Mammary epithelial cell (primary cell): ENCODE measurements at places on chromosomes 1 and 21. TPM values are rescaled to one million over a fixed set of nuclear protein-coding genes. Genes with fewer than 3 reads are reported as not detected.

DNA sequence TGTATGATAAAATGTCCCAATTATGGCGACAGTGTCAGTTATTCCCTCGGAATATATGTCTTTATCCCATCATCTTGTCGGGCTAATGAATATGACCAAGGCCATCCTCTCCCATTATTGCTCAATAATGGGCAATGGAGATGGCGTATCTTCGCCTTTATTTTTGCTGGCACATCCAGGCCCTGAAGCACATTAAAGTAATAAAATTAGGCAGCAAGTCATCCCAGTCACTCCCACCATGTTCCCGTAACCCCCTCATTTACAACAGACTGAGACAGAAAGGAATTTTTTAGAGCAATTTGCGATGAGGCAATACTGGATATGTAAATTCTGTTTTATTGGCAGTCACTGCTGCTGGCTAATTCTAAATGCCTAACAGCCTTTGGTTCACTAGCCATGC is 35.3 kb downstream of the CLIC6 start:
- DNase-seq = no peak

DNA sequence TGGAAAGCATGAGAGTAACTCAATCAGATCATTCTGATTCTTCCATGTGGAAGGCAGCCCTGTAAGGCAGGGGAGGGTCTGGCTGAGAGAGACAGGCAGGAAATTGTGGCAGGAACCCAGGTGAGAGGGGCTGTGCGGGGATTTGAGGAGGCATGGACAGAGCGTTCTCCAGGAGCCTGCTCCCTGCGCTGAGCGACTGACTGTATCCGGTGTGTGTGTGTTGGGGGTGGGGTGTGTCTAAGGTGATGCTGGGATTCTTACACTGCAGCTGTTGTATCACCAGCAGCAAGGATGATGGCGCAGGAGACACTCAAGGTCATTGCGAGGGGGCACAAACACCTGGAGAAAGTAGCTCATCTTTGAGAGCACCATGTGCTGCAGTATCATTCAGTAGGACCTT is 128.5 kb downstream of the RHOU start:
- DNase-seq = no peak

- no peak for DNase-seq
These were observed 7.3 kb upstream of the MIIP start for GRCh38 chr1:12011998-12012397.

- no peak for DNase-seq
These were observed 14.0 kb upstream of the ZC3H11B start for GRCh38 chr1:219626865-219627264.

GRCh38 chr1:110255392-110255787 is 45.3 kb downstream of the KCNC4 start:
- DNase-seq = no peak

GRCh38 chr1:236998546-236998945 is 5.7 kb downstream of the MT1HL1 start:
- DNase-seq = no peak

DNA sequence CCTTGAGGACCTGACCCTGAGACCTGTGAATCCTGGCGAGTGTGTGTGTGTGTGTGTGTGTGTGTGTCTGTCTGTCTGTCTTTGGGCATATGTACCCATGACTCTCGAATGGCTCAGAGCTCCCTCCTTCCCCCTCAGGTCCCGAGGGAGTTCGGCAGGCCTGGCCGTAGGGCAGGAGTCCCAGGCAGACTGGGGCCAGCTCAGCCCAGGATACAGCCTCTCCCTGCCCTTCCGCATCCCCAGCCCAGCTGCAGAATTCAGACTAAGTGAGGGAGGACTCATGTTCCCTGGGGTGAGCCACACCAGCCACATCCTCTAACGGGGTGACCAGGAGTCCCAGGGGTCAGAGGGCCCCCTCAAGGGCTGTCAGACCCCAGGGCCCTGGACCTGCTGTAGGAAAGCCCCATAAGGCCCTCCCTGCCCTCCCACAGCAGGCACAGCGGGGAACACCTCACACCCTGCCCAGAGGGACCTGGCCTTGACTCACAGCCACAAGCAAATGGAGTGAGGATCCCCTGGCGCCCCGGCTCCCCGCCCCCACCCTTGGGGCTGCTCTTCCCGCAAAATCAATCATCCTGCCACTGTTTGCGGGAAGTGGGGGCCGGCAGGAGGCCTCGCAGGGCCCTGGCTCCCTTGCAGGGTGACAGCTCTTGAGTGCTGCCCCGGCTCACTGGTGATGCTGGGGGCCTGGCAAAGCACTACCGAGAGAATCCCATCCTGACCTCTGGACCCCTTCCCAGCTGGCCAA is 101.7 kb upstream of the CASZ1 start:
- DNase-seq = peak; percentile 58

- DNase-seq = peak; percentile 59
These were observed 382 bp downstream of the GPBP1L1 start for GRCh38 chr1:45686015-45686287.

DNA sequence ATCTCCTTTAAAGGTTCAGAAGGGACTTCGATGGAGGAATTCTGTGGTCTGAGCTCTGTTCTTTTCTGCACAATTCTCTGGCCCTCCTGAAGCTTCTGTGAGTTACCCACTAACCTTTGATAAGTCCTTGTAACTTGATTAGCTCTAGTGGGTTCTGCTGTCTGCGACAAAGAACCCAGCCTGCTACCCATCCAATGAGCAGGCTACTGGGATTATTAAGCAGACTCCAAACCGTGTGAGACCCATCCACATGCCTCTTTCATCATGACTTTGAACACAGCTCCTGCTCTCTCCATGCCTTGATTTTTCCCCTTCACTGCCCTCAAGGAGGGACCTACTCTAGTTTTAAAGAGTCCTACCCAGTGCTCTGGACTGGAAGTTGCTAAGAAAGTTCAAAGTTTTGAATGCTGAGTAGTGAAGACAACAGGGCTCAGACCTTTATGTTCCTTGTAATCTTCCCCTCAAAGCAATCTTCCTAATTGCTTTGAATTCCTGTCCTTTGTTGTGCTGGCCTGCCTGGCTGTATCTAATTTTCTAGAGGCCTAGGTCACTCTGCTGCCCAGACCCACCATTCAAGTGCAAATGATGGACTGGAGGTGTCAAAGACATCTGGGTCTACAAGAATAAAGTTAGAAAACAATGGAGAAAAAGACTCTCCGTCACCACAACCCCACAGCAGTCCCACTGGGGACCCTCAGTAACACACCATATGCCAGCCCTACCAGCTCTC is 146.9 kb downstream of the RHOU start:
- no peak for DNase-seq

GRCh38 chr1:223706077-223706973 is 6.0 kb upstream of the CAPN2 start:
- DNase-seq = peak; percentile 60

DNA sequence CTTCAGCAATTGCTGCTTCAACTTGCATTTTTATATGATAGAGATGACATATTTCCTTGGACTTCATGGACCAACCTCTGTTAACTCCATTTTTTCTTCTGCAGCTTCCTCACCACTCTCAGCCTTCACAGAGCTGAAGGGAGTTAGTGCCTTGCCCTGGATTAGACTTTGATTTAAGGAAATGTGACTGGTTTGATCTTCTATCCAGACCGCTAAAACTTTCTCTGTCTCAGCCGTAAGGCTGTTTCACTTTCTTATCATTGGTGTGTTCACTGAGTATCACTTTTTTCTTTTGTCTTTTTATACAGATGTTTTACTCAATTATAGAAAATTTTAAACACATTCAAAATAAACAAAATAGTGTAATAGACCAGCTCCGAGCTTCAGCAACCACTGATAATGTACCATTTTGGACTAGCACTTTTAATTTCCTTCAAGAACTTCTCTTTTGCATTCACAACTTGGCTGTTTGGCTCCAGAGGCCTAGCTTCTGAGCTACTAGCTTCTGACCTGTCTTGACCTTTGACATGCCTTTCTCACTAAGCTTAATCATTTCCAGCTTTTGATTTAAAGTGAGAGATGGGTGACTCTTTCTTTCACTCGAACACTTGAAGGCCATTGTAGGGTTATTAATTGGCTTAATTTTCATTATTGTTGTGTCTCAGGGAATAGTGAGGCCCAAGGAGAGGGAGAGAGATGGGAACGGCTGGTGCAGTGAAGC is 9.3 kb downstream of the NEK7 start:
- DNase-seq = no peak

- no peak for DNase-seq
These were observed 13.3 kb downstream of the DISP3 start for GRCh38 chr1:11492235-11492634.

DNA sequence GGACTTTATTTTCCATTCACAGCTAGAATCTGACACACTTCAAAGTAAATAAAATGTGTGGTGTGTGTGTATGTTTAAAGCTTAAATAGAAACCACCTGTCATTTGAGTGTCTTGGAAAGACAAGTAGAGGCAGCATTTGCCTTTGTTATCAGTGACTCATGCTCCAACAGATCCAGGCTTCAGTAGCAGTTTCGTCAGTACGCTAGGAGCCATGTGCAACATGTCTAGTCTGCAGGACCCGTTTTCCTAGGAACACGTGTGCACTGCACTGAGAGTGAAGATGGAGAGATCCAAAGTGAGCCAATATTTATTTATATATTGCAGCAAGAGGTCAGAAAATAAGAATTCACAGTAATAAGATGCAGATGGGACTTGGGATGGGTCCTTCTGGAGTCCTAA is 41.8 kb downstream of the SGIP1 start:
- no peak for DNase-seq

DNA sequence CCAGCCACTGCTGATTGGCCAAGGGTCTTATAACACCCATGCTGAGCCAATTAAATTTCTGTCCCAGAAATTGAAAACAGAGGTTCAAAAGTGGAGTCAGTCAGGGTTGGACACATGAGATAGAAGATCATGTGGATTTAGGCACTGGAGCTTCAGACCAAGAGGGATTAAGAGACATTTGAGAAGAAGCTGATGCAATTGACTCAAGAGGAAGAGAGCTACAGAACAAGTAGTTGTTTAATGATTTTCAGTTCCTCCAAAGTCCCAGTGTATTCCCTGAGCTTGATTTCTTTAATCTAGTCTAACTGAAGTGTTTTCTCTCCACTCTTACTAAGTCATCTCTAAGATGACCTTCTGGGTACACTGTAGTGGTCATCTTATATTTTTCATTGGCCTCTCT is 227.1 kb downstream of the DUSP10 start:
- no peak for DNase-seq

DNA sequence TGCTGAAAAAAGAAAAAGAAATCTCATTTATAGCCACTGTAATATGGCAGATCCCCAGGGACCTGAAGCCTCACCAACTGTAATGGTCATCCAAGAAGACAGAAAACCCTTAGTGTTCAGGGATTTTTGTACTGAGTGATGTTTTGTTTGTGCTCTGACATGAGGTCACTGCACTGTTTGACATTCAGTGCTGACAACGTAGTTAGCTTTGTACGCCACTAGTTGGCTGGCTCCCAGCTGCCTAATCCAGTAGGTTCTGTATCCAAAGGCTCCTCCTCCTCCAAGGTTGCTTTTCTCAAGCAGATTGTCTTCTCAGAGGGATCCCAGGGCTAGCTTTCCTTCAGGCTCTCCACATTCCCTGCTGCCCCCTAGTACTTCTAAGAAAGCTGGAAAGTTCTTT is 9.5 kb upstream of the YRDC start:
- no peak for DNase-seq

DNA sequence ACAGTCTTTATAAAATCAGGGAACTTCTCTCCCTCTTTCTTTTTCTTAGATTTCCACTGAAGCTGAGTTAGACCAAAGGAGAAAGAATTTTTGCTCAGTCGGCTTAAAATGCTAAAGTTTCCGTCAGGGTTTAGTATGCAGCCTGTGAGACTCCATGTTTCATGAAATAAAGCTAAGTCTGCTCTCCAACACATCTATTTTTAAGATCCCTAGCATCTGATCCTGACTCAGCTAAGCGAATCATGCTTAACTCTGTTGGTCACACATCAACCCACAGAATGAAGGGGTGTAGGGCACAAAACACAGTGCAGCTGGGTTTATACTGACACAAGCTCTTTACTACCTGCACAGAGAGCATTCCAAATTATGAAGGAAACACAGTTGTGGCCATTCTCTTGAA is 102.4 kb upstream of the ZNF281 start:
- DNase-seq = peak; percentile 66

The SLC45A1 gene
- 0.43 and 0.54 TPM in 2 replicates for total RNA-seq

The NPHS2 gene
- not detected in 2 replicates for total RNA-seq

The LRRC53 gene
- not detected in 2 replicates for total RNA-seq

The CLDN8 gene
- 1.3 TPM for total RNA-seq

The ELF3 gene
- 0.19 and 0.49 TPM in 2 replicates for total RNA-seq

The EPHA8 gene
- not detected in 2 replicates for total RNA-seq

The SLC1A7 gene
- not detected for total RNA-seq

The PTAFR gene
- total RNA-seq = 5.6 and 10.9 TPM in 2 replicates
